Effector memory CD8-positive, alpha-beta T cell (primary cell): ENCODE measurements at places on chromosomes 13 and 19.
A peak's percentile ranks its signal among the peaks of the same experiment; 100 is the strongest.

DNA sequence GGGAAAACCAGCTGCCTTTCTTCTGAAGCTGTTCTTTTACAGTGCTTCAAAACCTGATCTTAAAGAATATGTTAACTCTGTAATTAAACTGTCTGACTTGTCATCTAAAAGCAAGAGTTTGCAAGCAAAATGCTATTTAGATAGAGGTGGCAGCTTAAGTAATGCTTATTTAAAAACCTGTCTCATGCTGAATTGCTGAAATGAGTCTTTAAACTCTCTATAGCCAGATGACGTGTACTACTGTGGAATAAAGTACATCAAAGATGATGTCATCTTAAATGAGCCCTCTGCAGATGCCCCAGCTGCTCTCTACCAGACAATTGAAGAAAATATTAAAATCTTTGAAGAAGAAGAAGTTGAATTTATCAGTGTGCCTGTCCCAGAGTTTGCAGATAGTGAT is 22.9 kb downstream of the ITM2B start:
- no peak for DNase-seq

GRCh38 chr13:38713046-38713445 is 26.2 kb downstream of the FREM2 start:
- DNase-seq = no peak

GRCh38 chr13:113630804-113631203 is 27.2 kb downstream of the ATP4B start:
- DNase-seq = no peak

- DNase-seq = no peak
Measured at GRCh38 chr13:109144693-109145437, 515.5 kb downstream of the MYO16 start.

- DNase-seq = no peak
Measured at GRCh38 chr13:37168151-37168550, 62.7 kb upstream of the CSNK1A1L start.

DNA sequence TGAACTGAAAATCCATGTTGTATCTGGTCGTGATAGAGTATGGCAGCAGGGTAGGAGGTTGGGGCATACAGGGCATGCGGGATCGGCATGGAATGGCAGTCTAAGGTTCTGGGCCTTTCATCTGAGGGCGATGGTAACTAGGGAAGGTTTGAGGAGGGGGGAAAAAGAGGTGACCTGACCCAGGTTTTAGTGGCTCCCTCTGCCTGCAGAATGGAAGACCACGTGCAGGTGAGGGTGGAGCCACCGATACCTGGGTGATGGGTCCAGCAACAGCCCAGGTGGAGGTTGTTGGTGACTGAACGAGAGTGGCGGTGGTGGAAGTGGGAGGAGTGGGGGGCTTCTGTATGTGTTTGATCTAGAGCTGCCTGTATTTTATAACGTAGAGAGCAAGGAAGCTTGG is 3.8 kb downstream of the ZNF749 start:
- no peak for DNase-seq

DNA sequence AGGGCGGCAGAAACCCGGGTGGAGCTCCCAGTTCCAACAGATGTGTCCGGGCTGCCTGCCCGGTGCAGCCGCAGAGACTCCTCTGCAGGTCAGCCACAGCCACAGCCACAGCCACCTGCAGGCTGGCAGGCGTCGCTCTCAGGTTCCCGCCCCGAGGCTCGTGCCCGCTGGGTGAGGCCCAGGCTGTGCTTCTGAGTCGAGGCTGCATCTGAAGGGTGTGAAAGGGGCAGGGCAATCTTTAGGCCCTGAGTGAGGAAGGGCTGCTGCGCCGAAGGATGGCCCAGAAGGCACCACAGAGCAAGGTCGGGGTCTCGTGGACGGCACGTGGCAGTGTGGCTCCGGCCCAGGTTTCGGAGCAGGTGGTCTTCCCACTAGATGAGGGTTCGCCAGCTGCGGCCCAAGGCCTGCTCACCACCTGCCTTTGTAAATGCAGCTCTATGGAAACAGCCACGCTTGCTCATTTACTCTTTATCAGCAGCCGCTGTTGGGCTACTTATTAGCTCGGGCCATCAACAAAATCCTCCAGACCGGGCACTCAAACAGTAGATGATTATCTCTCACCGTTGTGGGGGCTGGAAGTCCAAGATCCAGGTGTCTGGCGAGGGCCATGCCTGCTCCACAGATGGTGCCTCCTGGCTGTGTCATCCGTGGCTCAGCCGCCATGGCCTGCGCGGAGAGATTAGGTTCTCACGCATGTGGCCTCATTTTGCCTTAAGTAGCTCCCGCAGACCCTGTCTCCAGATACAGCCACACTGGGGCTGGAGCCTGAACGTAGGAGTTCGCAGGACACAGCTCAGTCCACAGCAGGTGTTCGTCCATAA is 40.3 kb upstream of the TFDP1 start:
- DNase-seq = no peak

DNA sequence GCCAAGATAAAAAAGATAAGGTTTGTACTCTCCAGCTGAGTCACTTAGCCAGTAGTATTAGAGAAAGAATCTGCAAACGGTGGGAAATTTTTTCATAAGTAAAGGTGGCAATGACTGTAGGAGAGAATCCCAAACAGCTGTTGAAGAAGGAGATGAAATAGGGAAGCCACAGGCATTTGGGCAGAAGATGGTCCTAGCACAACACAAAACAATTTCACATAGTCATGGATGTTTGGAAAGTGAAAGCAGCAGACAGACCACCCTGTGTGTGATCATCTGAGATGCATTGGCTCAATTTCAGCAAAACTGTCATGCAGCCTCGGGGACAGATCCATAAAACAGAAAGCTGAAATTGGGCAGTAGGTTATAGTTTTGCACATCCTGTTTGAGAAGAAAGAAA is 2832.4 kb downstream of the PCDH9 start:
- DNase-seq = no peak

GRCh38 chr19:30684613-30685012 is 312.4 kb downstream of the ZNF536 start:
- no peak for DNase-seq

- peak; percentile 30 for DNase-seq
Measured at GRCh38 chr19:54209811-54210494, 9.3 kb downstream of the RPS9 start.
